ENCODE measurements at places on chromosomes 6 and 20.

- DNase-seq, result no peak
Measured at GRCh38 chr20:17669306-17669931, 12.6 kb downstream of the RRBP1 start.

DNA sequence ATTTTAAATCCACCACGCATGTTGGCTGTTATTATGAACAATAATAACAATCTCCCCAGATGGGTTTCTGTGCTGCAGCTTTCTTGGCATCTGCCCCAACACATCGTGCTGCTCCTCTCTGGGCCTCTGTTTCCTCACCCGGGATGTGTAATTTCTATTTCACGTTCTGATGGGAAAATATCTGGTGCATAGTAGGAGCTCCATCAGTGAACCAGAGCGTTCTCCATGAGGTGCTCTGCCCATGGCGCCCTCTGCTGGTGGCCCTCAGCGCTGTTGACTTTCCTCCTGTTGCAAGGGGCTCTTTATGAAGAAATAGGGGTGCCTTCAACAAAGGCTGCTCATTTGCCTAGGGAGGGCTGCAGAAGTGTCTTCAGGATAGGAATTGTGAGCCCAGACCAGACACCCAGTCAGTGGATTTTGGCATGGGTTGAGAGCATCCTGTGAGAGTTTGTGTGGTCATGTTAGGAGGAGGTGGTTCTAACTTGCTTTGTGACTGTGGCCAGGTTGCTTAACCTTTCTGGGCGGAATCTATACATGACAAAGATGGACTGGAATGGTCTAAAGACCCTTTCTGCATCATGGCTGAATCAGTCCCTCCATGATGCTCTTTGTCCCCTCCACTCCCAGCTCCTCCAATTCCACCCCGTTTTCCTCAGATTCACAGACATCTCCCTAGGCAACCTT, 8.1 kb downstream of the SCRT2 start:
- DNase-seq, result no peak

- no peak for DNase-seq
Measured at GRCh38 chr6:50862176-50862575, 43.5 kb downstream of the TFAP2B start.

GRCh38 chr6:51137777-51138176, 319.1 kb downstream of the TFAP2B start:
- DNase-seq, result no peak

DNA sequence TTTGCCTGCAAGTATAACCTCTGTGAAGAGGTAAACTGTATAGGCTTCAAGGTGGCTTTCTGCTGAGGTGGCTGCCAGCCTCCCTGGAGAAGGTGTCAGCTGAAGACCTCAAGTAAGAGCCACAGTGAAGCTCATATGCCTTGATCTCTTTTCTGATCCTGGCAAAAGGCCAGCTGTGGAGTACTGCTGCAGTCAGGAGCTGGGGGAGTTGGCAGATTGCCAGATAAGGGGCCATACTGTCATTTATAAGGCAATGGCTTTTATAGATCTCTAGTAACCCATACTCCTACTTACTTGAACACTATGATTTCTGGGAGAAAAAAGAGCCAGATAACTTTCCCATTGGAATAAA, 8.8 kb upstream of the CEP85L start:
- DNase-seq, result peak; percentile 86

DNA sequence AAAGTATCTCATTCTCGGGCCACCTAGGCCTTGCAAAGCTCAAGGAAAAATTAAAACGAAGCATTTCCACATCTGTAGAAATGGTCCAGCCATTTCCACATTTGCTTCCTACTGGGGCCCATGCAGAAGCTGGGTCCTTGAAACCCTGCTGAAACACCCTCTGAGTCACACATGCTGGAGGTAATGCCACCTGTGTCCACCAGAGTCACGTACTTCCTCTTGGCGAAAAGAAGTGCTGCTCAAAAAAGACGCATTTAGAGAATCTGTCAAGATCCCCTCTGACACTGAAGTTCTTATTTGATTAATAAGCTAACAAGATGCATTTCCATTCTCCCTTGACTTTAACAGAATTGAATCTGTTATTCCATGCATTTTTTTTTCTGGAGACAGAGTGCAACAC, 423.2 kb downstream of the PREX1 start:
- DNase-seq, result no peak

GRCh38 chr20:41063442-41063841, 34.8 kb downstream of the TOP1 start:
- no peak for DNase-seq

- no peak for DNase-seq
Measured at GRCh38 chr6:130825772-130826441, 1.3 kb upstream of the SMLR1 start.

- DNase-seq, result no peak
Measured at GRCh38 chr20:8076306-8077136, 55.5 kb upstream of the PLCB1 start.

DNA sequence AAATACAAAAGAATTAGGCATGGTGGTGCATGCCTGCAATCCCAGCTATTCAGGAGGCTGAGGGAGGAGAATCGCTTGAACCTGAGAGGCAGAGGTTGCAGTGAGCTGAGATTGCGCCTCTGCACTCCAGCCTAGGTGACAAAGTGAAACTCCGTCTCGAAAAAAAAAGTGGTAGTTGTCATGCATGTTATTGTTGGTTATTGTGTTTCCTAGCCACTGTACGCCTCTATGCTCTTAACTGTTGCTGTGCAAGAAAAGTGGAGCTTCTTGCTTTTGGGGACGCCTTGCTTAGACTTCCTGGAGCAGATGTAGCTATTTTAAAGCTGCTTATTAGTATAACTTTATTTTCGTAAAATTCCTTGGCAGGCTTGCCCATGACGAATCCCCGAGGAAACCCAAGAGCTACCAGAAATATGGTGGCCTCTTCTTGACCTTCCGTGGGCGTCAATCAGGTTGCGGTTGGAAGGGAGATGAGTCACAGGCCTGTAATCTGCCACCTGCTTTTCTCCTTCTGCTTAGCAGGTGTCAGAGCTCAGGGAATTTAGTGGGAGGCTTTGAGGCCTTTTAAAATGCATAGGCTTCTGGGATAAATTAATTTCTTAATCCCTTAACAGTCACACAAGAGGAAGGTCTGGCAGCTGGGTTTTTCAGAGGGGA, 17.3 kb downstream of the GABRR2 start:
- DNase-seq, result no peak

Data from NCI-H510A (cell line).